Activated naive CD4-positive, alpha-beta T cell treated with anti-CD3 and anti-CD28 coated beads, Interleukin-2, amount 10 ng/mL, durations not matched to agents 7 days and 5 days (primary cell): ENCODE measurements at places on chromosomes 3 and 15.

DNA sequence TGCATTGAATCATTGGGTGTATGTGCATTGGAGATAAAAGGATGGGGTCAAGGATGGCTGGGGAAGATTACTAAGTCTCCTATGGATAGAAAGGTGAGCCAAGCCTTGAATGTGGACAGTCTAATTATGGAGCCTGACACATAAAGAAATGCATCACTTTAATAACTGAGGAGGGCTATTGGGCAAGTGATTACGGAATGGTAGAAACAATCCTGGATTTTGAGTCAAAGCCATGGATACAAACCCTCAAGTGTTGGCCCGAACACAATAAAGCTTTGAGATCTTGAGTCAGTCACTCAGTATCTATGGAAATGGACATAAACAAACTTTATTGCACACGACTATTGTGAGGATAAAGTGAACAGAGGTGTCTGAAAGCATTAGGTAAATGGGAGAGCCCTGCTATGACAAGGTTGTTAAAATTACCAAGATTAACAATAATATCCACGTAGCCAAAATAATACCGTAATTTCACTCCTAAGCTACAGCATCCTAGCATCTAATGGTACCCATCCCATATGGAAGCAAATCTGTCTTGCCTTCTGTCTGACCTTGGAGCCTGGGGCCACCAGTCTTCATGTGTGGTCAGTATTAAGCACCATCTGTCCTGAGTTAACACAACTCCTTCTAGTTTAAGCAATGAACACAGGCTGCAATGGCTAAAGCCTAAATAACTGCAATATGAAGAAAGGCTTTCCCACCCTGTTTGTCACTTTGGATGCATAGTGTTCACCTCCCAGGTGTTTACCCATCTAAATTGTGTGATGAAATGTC lies 136.9 kb upstream of the PRICKLE2 start:
- H3K4me3 ChIP-seq, result no peak overlapping the region
- peaks cover 14% of the 10 kb centered on the region for H3K4me1 ChIP-seq
- DNase-seq, result no peak

DNA sequence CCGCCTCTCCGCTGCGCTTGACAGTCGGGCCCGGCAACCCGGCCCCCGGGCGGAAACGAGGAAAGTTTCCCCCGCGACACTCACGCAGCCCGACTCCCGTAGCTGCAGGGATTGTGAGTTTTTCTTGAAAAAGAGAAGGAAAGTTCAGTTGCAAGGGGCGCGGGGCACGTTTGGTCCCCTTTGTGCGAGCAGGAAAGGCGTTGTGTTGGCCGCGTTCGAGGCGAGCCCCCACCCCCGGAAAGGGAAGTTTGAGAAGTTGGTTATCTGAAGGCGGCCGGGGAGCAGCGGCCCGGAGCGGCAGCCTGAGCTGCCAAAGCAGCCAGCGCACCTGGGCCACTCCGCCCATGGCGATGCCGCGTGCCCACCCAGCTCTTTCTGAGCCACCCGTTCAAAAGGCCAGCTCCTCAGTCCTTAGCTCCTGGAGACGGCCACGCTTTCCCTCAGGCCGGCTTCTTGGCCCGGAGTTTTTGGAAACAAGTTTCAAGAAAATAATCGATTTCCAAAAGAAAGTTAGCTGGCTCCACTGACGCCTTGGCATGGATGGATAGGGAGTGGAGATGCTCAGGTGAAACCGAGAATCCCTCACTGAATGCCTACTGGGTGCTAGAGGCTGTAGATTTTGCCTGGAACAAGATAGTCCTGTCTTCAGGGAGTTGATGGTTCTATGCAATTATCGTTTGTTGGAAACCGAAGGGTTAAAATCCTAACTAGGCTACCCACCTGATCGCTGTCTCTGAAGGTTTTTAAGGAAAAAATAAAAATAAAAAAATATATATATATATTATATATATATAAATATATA lies 832 bp downstream of the TGFBR2 start:
- H3K36me3 ChIP-seq, result peaks cover 33% of the 10 kb centered on the region
- peak; percentile 80 for DNase-seq
- H3K27ac ChIP-seq, result peak overlapping the region; percentile 98

DNA sequence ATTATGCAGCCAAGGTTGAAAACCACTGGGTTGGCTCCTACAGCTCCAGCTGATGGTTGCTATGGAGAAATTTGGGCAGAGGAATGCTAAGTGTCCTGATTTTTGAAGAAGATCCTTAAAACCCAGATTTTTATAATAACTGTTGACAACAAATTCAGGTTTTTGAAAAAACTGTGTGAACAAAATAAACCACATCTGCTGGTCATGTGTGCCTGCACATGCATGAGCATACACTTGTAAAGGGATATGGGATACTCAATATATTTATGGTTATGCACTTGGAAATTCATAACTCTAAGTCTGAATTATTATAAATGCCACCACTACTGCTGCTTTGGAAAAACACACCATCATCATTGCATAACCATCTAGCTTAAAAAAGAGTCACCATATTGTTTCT lies 133.7 kb downstream of the THRB start:
- H3K27ac ChIP-seq, result no peak overlapping the region
- no peaks in the 10 kb centered on the region for H3K27me3 ChIP-seq
- DNase-seq, result no peak
- H3K4me1 ChIP-seq, result no peaks in the 10 kb centered on the region
- no peak overlapping the region for H3K4me3 ChIP-seq
- no peaks in the 10 kb centered on the region for H3K36me3 ChIP-seq

DNA sequence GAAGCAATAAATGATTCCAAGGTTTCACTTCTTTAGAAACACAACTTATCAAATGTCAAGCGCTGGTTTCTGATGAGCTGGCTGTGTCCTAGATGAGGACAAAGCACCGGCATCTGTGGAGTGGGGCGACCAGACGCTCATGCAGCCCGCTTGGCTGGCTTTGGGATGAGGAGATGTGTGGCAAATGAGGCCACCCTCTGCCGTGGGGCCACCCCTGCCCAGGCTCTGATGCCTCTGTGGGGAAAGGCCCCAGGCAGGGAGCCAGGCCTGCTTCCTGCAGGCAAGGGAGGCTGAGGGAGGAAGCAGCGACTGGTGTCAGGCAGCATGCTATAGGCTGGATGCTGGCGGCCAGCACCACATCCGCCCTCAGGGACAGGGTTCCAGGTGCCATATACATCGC lies 102.9 kb downstream of the HERC2 start:
- no peak for DNase-seq
- no peaks in the 10 kb centered on the region for H3K27me3 ChIP-seq
- no peak overlapping the region for H3K27ac ChIP-seq
- no peak overlapping the region for H3K4me3 ChIP-seq

DNA sequence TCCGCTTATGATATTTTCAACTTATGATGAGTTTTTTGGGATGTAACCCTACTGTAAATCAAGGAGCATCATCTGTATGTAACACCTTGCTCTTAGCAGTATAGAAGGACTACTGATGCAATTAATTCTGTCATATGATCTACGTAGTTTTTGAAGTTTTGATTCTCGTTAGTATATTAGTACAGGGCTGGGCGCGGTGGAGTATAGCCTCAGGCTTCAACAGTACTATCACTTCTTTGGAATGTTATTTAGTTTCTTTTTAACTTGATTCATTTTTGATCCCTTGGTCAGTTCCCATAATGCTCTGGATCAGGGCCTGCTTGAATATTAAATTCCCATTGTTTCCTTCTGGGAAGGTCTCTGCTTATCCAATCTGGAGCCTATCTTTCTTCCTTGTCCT lies 23.9 kb upstream of the AP4E1 start:
- peaks cover 2% of the 10 kb centered on the region for H3K36me3 ChIP-seq
- H3K27ac ChIP-seq, result peak overlapping the region; percentile 26
- peaks cover 60% of the 10 kb centered on the region for H3K4me1 ChIP-seq
- no peaks in the 10 kb centered on the region for H3K27me3 ChIP-seq
- no peak for DNase-seq

GRCh38 chr3:113167825-113168801 lies 43.2 kb upstream of the BOC start:
- H3K27me3 ChIP-seq, result peaks cover 6% of the 10 kb centered on the region
- H3K27ac ChIP-seq, result no peak overlapping the region
- DNase-seq, result no peak
- no peak overlapping the region for H3K4me3 ChIP-seq
- no peaks in the 10 kb centered on the region for H3K36me3 ChIP-seq

- no peak overlapping the region for H3K4me3 ChIP-seq
- peaks cover 31% of the 10 kb centered on the region for H3K36me3 ChIP-seq
- no peaks in the 10 kb centered on the region for H3K27me3 ChIP-seq
- peaks cover 63% of the 10 kb centered on the region for H3K4me1 ChIP-seq
- H3K27ac ChIP-seq, result no peak overlapping the region
Measured at GRCh38 chr3:190620886-190621608, 107.2 kb downstream of the IL1RAP start.

- DNase-seq, result no peak
- no peak overlapping the region for H3K27ac ChIP-seq
- no peaks in the 10 kb centered on the region for H3K27me3 ChIP-seq
- peaks cover 14% of the 10 kb centered on the region for H3K4me1 ChIP-seq
- H3K4me3 ChIP-seq, result no peak overlapping the region
Measured at GRCh38 chr3:189122526-189123205, 49.1 kb upstream of the TPRG1 start.
